ENCODE measurements at places on chromosomes 3 and 15. TPM values are rescaled to one million over a fixed set of nuclear protein-coding genes. Genes with fewer than 3 reads are reported as not detected.

Gene GOLGA6L7
- total RNA-seq, result not detected

Gene ARMC8
- 45.3 TPM for total RNA-seq

Gene SPPL2A
- 61.1 TPM for total RNA-seq

Gene GPR156
- 0.23 TPM for total RNA-seq

Data from smooth muscle cell of the coronary artery (primary cell).